ENCODE measurements at places on chromosomes 12 and 14. TPM values are rescaled to one million over a fixed set of nuclear protein-coding genes. Genes with fewer than 3 reads are reported as not detected.

The HEATR5A gene
- 20.6 TPM for total RNA-seq

The LRP1-AS gene
- total RNA-seq = not detected

The CACNA2D4 gene
- total RNA-seq = not detected

The CDKL1 gene
- total RNA-seq = 6.9 TPM

The TMEM132C gene
- total RNA-seq = 8.7 TPM

The MSI1 gene
- 1.5 TPM for total RNA-seq

The HOXC12 gene
- not detected for total RNA-seq

The CLEC4E gene
- total RNA-seq = not detected

The TEDC1 gene
- 7.6 TPM for total RNA-seq

The NRDE2 gene
- total RNA-seq = 5.1 TPM

The CCDC59 gene
- total RNA-seq = 37.7 TPM

The TMEM233 gene
- 0.49 TPM for total RNA-seq

Measured in cardiac atrium fibroblast (primary cell).